Muscle of leg (tissue), 16 donors: ENCODE measurements at places on chromosomes 13 and 19. TPM values are rescaled to one million over a fixed set of nuclear protein-coding genes. Genes with fewer than 3 reads are reported as not detected.
A peak's percentile ranks its signal among the peaks of the same experiment; 100 is the strongest.

GRCh38 chr13:99370481-99371275 lies 63.5 kb upstream of the GPR183 start:
- DNase-seq = no peak

- no peak for DNase-seq
Observed at GRCh38 chr19:18765224-18765623, 25.9 kb downstream of the COMP start.

The CYP4F3 gene
- 0.10 TPM for polyA plus RNA-seq

DNA sequence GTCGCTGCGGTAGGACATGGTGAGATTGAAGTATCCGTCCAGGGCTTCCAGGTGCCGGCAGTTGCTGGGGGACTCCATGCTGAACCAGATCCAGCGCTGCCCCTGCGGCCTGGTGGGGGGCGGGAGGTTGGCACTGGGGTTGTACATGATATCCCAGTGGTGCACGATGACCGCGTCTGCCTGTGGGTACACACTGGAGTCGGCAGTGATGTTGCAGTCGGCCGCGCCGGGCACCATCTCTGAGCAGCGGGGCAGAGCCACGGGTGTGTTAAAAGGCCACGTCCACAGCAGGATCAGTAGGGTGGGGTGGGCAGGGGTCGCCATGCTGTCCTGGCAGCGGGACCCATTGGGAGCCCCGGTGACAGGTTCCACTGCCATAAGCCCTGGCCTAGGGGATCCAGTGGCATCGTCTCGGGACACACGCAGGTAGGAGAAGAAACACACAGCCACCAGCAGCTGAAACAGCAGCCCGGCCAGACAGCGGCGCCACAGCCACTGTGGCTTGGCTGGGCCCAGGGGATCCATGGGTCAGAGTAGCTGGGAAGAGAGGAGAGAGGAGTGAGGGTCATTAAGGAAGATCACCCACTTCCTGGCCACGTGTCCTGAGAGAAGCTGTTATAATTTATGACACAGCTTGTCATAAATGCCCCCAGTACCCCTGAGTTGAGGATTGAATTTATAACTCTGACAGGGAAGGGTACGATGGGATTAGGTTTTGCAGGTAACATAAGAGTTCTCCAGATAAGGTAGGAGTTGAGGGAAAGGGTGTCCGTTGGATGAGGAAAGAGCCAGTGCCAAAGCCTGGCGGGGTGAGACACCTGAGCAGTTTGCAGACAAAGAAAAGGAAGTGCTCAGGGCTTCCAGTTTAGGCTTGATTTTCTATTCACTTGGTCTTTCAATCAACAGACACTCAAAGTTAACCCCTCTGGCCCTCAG lies 2.9 kb downstream of the FUT5 start:
- DNase-seq = no peak

GRCh38 chr19:3283246-3283751 lies 58.8 kb downstream of the CELF5 start:
- DNase-seq = no peak

The TEX26 gene
- 0.30 TPM for polyA plus RNA-seq

The DIRAS1 gene
- 2.5 TPM for polyA plus RNA-seq

DNA sequence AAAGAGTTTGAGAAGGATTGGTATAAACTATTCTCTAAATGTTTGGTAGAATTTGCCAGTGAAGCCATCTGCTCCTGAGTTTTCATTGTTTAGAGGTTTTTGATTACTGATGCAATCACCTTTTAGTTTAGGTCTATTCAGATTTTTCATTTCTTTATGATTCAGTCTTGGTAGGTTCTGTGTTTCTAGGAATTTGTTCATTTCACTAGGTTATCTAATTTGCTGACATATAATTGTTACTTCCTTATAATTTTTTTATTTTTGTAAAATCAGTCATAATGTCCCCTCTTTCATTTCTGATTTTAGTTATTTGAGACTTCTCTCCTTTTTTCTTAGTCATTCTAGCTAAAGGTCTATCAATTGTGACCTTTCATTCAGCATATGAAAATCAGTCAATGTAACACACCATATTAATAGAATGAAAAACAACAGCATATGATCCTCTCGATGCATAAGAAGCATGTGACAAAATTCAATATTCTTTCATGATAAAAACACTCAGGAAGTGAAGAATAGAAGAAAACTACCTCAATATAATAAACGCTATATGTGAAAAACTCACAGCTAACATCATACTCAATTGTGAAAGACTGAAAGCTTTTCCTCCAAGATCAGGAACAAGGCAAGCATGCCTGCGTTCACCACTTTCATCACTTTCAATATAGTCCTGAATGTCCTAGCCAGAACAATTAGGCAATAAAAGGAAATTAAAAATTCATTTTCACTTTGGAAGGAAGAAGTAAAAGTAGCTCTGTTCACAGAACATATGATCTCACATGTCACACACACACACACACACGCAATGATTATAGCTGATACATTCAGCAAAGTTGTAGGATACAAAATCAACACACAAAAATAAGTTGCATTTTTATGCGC lies 149.1 kb downstream of the COG6 start:
- no peak for DNase-seq

DNA sequence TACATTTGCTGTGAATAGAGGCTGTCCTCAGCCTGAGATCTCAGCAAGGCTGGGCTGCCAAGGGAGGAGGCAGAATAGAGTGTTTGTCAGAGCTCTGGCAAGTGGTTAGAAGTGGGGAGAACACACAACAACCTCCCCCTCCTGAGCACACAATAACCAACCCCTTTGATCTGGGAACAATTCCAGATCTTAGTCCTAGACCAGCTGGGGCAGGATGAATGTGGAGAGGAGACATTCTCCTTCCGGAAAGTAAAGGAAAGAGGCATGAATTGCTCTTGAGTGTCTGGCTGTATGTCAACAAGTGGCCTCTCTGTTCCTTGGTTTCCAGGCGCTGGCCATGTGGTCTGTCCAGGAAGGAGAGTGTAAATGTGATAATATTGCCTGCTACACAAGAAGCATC lies 114.9 kb upstream of the TMTC4 start:
- DNase-seq = peak; percentile 54

- DNase-seq = no peak
Observed at GRCh38 chr13:65264066-65264465, 1966.1 kb downstream of the PCDH9 start.
